ENCODE measurements at places on chromosomes 5 and 9.

DNA sequence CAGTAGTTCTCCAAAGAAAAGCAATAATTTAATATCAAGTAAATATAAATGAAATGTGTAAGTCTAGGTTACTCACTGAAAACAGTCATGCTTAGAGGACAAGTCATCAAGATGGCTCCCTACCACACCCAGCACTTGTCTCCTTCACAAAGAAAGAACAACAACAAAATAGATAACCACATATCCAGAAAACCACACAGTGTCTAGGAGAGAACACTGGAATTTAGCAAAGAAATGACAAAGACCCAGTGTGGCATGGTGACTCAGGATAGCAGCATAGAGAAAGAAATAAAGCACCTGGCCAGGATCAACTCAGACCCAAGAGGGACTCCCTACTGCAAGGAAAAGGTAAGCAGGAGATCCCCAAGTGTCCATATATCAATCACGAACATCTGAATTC is 356.2 kb downstream of the TMEM161B start:
- H3K4me1 ChIP-seq, result no peaks in the 10 kb centered on the region
- H3K27ac ChIP-seq, result no peak overlapping the region
- H3K27me3 ChIP-seq, result peaks cover 2% of the 10 kb centered on the region
- H3K4me3 ChIP-seq, result no peak overlapping the region
- no peaks in the 10 kb centered on the region for H3K36me3 ChIP-seq
- no peak for DNase-seq

DNA sequence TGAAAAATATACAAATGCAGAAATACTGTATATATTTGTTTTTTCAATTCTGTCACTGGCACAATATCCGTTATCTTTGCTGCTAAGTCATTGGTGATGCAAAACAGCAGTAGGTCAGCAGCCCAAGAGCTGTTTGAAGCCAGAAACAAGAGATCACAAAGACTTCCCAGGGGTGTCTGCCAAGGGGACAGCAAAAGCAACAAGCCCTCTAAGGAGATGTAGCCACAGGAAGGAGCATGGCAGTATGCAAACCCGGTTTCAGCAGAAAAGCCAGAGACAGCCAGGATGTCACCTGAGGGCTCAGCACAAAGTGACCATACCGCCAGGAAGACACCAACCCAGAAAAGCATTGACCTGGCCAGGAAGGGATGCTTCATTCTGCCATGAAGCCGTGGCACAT is 241.5 kb downstream of the ARRDC3 start:
- no peak overlapping the region for H3K27ac ChIP-seq
- peaks cover 1% of the 10 kb centered on the region for H3K27me3 ChIP-seq

- H3K27ac ChIP-seq, result no peak overlapping the region
- H3K4me1 ChIP-seq, result peaks cover 43% of the 10 kb centered on the region
- no peaks in the 10 kb centered on the region for H3K27me3 ChIP-seq
- no peak for DNase-seq
Measured at GRCh38 chr5:128091579-128091978, 8.0 kb downstream of the SLC12A2 start.

DNA sequence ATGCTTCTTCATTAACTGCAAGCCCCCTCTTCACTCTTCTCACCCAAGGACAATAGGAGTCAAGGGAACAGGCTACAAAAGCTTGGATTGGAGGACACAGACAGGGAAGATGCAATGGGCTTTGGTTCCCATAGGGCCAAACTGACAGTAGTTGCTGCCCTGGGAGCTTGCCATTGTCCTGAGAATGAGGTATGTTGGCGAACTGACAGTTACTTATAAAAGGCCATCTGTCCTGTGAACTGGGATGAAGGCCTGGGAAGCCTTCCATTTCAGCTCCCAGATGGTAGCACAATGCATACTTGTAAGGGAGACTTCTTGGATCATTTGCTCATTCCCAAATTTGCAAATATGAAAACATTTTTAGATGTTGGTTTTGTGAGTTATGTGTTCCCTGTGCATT is 88.9 kb downstream of the SNCAIP start:
- no peak for DNase-seq
- peaks cover 10% of the 10 kb centered on the region for H3K4me1 ChIP-seq
- no peak overlapping the region for H3K27ac ChIP-seq

GRCh38 chr5:173557123-173557903 is 59.1 kb downstream of the BOD1 start:
- no peak overlapping the region for H3K4me3 ChIP-seq
- no peak for DNase-seq
- no peaks in the 10 kb centered on the region for H3K36me3 ChIP-seq
- no peak overlapping the region for H3K27ac ChIP-seq
- H3K4me1 ChIP-seq, result peaks cover 6% of the 10 kb centered on the region
- H3K27me3 ChIP-seq, result peaks cover 3% of the 10 kb centered on the region

GRCh38 chr9:115425601-115426000 is 307.6 kb upstream of the TNC start:
- no peaks in the 10 kb centered on the region for H3K27me3 ChIP-seq
- no peak for DNase-seq
- H3K4me1 ChIP-seq, result no peaks in the 10 kb centered on the region
- H3K36me3 ChIP-seq, result no peaks in the 10 kb centered on the region

DNA sequence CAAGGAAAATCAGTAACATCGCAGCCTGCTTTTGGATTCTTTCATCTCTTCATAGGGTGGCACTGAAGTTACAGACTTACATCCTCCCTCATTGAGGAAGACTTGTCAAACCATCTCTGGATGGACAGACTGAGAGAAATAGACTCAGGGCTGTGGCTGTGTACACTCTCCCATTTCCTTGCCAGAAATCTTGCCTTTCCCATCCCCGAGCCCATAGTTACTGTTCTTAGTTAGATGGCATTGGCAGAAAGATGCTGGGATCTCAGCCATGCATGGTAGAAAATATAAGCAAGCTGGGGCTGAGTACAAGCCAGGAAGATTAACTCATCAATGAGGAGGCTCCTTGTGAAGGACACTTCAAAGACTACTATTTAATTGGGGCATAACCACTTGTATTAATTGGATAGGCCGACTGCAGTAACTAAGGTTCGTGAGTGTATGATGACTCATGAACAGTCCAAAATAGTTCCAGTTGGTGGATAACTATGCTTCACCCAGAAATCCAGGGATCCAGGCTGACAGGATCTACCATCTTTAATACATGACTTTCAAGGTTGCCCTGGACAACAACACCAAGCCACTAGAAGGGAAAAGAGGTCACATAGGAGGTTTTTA is 137.9 kb downstream of the TMEM38B start:
- H3K4me3 ChIP-seq, result no peak overlapping the region
- no peak overlapping the region for H3K27ac ChIP-seq
- H3K36me3 ChIP-seq, result no peaks in the 10 kb centered on the region
- H3K27me3 ChIP-seq, result peaks cover 1% of the 10 kb centered on the region
- no peak for DNase-seq

- DNase-seq, result no peak
- no peaks in the 10 kb centered on the region for H3K27me3 ChIP-seq
- no peaks in the 10 kb centered on the region for H3K4me1 ChIP-seq
- no peak overlapping the region for H3K4me3 ChIP-seq
- peaks cover 5% of the 10 kb centered on the region for H3K36me3 ChIP-seq
Measured at GRCh38 chr5:124973661-124974060, 227.2 kb upstream of the ZNF608 start.

- no peaks in the 10 kb centered on the region for H3K4me1 ChIP-seq
- no peaks in the 10 kb centered on the region for H3K36me3 ChIP-seq
- H3K4me3 ChIP-seq, result no peak overlapping the region
- no peak for DNase-seq
- H3K27ac ChIP-seq, result no peak overlapping the region
Measured at GRCh38 chr5:125489146-125489545, 742.7 kb upstream of the ZNF608 start.

- H3K4me3 ChIP-seq, result no peak overlapping the region
- peaks cover 28% of the 10 kb centered on the region for H3K4me1 ChIP-seq
Measured at GRCh38 chr9:35662437-35662836, 2.6 kb downstream of the ARHGEF39 start.

DNA sequence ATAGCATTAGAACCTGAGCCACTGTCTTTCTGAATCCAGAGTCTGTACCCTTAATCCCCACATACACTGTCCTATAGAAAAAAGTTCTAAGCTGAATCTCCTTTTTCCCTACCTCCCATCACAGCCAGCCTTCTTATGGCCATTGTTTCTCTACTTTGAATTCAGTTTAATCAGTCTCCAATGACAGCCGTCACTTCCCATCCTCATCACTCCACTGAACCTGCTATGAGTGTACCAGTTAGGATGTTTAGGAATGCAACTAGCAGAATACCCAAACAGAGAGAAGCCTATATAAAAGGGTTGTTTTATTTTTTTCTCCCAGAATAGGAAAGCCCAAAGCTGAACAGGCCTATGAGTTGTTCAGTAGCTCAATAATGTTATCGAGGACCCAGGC is 220.4 kb upstream of the NREP start:
- no peak for DNase-seq
- no peak overlapping the region for H3K4me3 ChIP-seq
- no peaks in the 10 kb centered on the region for H3K36me3 ChIP-seq

- no peak overlapping the region for H3K27ac ChIP-seq
- H3K36me3 ChIP-seq, result peaks cover 4% of the 10 kb centered on the region
Measured at GRCh38 chr5:80672140-80672736, 17.5 kb upstream of the DHFR start.

GRCh38 chr5:146528236-146528635 is 12.2 kb upstream of the GPR151 start:
- no peaks in the 10 kb centered on the region for H3K4me1 ChIP-seq
- no peaks in the 10 kb centered on the region for H3K27me3 ChIP-seq
- H3K36me3 ChIP-seq, result no peaks in the 10 kb centered on the region
- no peak overlapping the region for H3K4me3 ChIP-seq

DNA sequence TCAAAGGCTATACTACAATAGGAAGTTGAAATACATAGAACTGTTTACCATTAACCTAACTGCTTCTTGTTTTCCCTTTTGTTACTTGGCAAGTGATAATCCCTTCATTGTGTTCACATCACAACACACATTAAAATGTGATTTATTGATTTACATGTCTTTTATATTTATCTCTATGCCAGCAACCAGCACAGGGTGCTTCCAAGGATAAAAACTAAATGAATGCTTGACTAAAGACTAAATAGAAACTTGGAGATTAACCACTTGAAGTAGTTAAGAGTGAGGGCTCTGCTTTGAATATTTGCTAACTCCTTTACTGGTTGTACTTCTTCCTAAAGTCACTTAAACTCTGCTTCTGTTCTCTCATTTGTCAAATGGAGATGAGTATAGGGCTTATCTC is 1730.6 kb downstream of the EFNA5 start:
- no peak overlapping the region for H3K27ac ChIP-seq
- no peaks in the 10 kb centered on the region for H3K27me3 ChIP-seq

DNA sequence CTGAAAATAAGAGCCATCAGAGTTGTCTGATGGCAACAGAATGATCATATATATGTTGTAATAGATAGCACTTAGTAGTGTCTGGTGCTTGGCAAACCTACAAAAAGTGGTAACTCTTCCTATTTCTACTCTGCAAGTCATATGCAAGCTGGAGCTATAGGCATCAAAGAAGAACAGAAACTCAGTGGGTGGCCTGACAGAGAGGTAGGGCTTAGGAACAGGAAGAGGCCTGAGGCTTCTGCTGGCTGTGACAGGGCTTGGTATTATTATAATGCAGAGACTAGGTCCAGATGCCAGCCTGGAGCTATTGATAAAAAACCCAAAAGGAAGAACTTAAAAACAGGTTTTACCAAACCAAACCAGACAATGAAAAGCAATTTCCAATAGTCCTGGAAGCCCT is 4.4 kb upstream of the DIAPH1 start:
- H3K4me3 ChIP-seq, result no peak overlapping the region
- peaks cover 1% of the 10 kb centered on the region for H3K27me3 ChIP-seq

- H3K36me3 ChIP-seq, result no peaks in the 10 kb centered on the region
- no peaks in the 10 kb centered on the region for H3K27me3 ChIP-seq
- no peaks in the 10 kb centered on the region for H3K4me1 ChIP-seq
- H3K27ac ChIP-seq, result no peak overlapping the region
- DNase-seq, result no peak
Measured at GRCh38 chr5:167402671-167403070, 888.8 kb upstream of the WWC1 start.

DNA sequence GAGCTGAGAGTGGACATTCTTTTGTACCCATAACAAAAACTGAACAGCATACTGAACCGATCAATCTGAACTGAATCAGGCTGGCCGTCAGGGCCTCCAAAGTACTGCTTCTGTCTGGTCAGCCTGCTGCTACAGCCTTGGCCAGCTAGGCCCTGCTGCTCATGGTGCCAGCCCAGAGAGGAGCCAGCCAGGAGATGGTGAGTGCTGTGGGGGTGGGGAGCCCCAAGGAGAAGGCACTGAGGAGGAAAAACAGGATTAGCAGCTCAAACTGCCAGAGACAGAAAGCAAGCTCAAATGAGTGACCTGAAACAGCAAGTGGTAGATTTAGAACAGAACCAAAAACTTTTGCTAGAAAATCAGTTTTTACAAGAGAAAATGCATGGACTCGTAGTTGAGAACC is 23.9 kb downstream of the SRP19 start:
- H3K4me1 ChIP-seq, result no peaks in the 10 kb centered on the region
- no peak overlapping the region for H3K4me3 ChIP-seq
- H3K27ac ChIP-seq, result no peak overlapping the region
- peaks cover 20% of the 10 kb centered on the region for H3K36me3 ChIP-seq
- DNase-seq, result no peak

DNA sequence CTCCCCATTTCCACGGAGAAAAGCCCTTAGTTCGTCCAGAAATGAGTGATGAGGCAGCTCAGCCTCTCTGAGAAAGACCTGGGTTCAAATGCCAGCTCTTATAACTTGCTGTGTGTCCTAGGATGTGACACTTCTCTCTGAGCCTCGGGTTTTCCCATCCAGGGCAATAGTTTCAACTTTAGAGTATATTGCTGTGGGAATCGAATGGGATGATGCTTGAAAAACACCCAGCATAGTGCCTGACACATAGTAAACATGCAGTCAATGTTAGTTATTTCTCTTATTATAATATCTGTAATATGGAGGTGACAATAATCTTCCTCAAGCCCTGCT is 430 bp upstream of the MAPKAP1 start:
- peaks cover 9% of the 10 kb centered on the region for H3K4me1 ChIP-seq
- H3K36me3 ChIP-seq, result peaks cover 3% of the 10 kb centered on the region
- H3K4me3 ChIP-seq, result peak overlapping the region; percentile 91
- peaks cover 6% of the 10 kb centered on the region for H3K27me3 ChIP-seq
- no peak for DNase-seq

DNA sequence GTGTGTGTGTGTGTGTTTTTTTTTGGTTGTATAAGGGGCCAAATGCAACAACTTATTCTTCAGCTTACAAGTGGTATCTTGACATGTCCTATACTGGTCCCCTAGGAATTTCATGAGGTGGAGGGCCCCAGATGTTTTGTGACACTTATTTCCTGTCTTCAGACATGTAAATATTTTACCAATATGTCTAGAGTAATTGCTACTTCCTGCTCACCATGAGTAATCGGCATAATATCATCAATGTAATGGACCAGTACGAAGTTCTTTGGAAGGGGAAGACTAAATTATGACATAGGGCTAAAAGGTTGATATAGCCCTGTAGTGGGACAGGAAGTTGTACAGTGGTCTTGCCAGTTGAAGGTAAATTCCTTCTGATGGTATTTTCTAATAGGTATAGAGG is 3.7 kb upstream of the OTULIN start:
- H3K36me3 ChIP-seq, result peaks cover 7% of the 10 kb centered on the region
- H3K27ac ChIP-seq, result no peak overlapping the region
- no peak overlapping the region for H3K4me3 ChIP-seq
- H3K27me3 ChIP-seq, result peaks cover 5% of the 10 kb centered on the region
- peaks cover 13% of the 10 kb centered on the region for H3K4me1 ChIP-seq
- no peak for DNase-seq

All from endothelial cell (in vitro differentiated cells).